OCI-M1 (cell line): ENCODE measurements at places on chromosomes 13 and 19.

DNA sequence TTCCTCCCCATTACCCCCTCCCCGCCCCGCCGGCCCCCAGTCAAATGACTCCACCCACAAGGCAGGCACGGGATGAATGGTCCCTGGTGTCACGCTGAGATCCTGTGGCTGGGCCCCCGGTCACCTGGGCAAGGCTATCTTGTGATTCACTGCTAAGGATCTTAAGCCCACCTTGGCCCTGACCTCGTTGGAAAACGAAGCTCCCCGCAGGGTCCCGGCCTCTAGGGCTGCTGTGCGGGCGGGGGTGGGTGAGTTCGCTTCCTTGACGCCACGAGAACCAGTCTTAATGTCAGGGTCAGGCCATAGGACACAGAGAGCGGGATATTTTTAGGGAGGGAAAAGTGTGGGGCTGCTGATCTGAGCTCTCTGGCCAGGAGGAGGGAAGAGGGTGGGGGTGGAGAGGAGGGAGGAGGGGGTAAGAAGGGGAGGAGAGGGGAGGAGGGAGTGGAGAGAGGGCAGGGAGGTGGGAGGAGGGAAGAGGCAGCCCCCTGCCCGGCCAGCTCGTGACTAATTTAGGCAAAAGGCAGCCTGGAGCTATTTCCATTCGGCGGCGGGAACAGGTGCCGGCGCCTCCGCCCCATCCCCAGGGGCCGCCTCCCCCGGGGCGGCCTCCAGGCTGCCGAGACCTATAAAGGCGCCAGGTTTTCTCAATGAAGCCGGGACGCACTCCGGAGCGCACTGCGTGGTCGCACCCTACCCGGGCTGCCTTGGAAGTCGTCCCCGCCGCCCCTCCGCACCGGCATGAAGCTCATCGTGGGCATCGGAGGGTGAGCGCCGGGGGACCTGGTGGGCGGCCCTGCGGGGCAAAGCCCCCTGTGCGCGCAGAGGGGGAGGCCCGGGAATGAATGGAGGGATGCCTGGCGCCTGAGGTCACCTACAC is at the start of gene NMRK2:
Gene NMRK2 (plus strand): TSS at position 139 of the 880 bp plus-strand sequence. CDS start 603 bp downstream, at position 742.
- DNase-seq, result no peak

- no peak for DNase-seq
Measured at GRCh38 chr19:18107235-18107634, 9.7 kb downstream of the MAST3 start.

GRCh38 chr13:29858667-29859066 is 8.2 kb upstream of the UBL3 start:
- no peak for DNase-seq

- DNase-seq, result no peak
Measured at GRCh38 chr13:22198001-22198400, 527.1 kb downstream of the FGF9 start.

GRCh38 chr13:31198519-31198918 is 1.3 kb upstream of the B3GLCT start:
- no peak for DNase-seq

DNA sequence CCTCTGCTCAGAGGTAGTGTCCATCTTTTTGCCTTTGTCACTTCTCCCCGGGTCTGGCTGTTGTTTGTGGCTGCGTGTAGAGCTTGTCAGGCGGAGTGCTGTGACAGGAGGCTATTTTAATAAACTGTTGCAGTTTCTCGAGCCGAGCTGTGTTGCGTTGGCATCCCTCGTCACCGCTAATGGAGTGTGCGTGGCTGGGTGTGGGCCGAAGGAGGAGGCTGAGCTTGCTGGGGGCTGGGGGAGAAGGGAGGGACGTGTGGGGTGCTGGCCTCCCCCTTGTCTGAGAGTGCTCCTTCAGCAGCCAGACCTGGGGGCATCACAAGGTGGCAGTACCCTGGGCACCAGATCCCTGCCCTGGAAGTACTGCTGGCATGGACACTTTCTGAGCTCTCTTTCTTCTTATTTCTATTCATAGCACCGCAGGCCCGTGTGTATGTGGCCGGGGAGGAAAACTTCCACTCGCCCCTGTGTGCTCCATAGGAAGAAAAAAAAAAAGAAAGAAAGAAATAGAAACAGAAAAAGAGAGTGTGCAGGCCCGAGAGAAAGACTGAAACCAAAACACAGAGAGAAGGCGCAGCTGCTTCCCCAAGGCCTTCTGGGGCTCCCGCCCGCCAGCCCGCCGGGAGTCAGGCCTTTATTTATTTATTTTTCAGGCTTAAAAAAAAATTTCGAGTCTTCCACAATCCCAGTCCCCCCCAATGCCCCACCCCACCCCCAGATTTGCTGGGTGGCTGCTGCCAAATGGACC is 27.0 kb downstream of the NFIX start:
- no peak for DNase-seq

DNA sequence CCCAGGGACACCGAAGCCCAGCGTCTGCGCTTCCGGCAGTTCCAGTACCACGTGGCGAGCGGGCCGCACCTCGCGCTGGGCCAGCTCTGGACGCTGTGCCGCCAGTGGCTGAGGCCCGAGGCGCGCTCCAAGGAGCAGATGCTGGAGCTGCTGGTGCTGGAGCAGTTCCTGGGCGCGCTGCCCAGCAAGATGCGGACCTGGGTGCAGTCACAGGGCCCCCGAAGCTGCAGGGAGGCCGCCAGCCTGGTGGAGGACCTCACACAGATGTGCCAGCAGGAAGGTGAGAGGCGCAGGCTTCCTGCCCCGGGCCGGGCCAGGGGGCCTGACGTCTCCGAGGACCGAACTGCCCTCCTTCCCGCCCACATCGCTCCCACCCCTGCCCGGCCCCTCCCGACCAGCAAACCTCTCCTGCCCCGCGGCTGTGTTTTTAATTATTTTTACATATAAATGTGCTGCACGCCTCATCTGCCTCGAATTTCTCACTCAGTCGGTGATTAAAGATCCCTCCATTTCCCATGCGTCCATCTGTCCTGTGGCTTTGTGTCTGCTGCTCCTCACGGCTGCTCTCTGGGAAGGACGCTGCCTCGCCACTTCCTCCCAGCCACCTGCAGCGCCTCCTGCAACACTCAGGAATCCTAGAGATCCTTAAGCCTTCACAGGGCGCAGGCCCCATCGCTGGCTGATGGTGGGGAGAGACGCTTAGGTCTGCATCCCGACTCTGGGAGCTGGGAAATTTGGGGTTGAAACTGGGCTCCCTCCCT is 4.3 kb downstream of the ZSCAN1 start:
- no peak for DNase-seq
